ENCODE measurements at places on chromosomes 3 and 15.
A peak's percentile ranks its signal among the peaks of the same experiment; 100 is the strongest.

DNA sequence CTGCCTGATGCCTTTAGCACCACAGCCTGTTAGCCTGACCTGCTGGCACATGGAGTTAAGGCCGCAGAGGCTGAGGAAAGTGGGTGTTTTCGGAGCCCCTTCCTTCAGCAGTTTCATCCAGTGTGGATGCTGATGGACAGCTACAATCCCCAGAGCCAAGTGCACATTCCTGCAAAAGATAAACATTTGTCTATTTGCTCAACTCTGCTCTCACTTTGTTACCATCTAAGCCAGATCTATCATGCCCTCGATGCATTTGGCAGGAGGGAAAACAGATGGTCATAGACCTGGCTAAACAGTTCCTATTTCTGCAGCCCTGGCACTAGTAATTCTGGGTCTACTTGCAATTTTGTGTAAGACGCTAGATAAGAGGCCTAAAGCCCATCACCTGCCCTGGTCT is 312.9 kb upstream of the RASGRP1 start:
- DNase-seq, result no peak

GRCh38 chr15:31803388-31803884 is 226.9 kb upstream of the CHRNA7 start:
- DNase-seq, result no peak

- no peak for DNase-seq
Observed at GRCh38 chr15:57476533-57476975, 100.2 kb downstream of the CGNL1 start.

DNA sequence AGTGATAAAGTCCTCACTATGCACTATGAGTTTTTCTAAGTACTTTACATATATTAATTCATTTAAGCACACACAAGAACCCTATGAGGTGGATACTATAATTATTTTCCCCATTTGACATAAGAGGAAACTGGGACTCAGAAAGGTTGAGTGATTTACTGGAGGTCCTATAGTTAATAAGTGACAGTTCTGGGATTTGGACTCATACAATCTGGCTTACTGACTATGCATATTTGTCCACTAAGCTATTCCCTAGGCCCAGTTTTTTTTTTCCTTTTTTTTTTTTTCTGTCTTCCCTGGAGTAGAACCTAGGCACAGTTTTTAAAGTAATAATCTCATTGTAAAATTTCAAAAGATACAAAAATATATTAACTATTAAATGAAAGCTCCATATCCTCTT is 6.3 kb upstream of the RTP2 start:
- DNase-seq, result no peak

GRCh38 chr3:183629546-183630301 is 5.7 kb upstream of the KLHL24 start:
- DNase-seq, result peak; percentile 58

Data from DMS79 (cell line).